ENCODE measurements at places on chromosomes 5 and 9. TPM values are rescaled to one million over a fixed set of nuclear protein-coding genes. Genes with fewer than 3 reads are reported as not detected.

DNA sequence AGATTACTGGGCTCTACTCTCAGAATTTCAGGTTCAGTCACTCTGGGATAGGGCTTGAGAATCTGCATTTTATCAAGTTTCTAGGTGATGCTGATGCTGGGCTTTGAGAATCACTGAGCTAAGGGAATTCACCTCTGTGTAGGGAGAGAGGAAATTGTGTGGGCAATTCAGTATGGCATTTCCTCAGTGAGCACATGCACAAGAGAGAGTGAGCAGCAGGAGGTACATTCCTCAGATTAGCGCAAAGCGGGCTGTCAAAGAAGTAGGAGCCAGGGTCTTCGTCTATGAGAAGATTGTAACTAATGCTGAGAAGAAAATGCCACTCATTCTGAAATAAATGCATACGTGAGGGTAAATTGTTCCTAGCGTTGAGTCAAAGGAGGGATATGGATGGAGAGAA, 175.9 kb downstream of the KIF4B start:
- DNase-seq = no peak

GRCh38 chr9:134556531-134557068, 85.0 kb upstream of the COL5A1 start:
- DNase-seq = peak; percentile 48

DNA sequence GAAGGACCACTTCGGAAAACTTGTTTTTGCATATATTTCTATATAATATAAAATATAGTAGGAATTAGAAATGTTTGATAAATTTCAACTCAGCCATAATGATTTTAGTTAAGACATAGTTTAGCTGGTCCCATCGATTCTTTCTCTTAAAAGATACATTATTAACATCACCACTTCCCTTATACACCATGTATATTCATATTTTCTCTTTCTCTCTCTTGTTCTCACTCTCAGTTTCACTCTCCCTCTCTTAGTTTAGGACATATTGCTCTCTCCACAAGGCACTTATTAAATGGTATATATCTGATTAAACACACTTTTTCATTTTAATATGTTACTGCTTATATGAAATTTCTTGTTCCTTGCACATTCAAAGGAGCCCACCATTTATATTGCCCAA, 90.1 kb upstream of the RASEF start:
- no peak for DNase-seq

- no peak for DNase-seq
Observed at GRCh38 chr5:616484-617039, 4.4 kb downstream of the CEP72 start.

- DNase-seq = peak; percentile 38
Observed at GRCh38 chr9:133733796-133734533, 4.2 kb downstream of the SARDH start.

DNA sequence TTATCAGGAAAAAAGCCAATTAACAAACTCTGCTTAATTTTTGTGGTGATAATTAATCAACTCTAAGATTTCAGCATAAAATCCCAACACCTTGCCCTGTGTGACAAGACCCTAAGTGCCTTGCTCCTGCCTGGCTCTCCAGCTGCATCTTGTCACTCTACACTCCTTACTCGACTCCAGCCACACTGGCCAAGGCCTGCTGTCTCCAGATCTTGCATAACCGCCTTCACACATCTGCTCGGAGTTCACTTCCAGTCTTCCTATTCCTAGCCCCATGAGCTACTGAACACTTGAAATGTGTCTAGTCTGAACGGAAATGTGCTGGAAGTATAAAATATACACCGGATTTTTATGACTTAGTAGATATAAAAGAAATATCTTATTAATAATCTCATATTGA, 259.6 kb downstream of the EPB41L4A start:
- peak; percentile 77 for DNase-seq

DNA sequence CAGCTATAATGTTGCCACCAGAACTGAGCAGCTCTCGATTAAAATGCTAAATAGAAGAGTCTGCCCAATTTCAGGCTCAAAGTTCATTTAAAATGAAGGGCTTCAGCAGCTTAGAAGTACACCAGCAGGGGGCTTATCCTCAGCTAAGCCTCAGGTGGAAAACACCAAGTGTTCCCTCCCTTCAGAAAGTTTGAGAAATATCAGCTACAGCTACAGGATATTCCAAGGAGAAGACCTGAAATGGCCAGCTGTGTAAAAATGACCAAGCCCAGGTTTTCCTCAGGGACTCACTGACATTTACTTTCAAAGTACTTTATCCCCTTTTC, 395.4 kb downstream of the DTWD2 start:
- DNase-seq = no peak

DNA sequence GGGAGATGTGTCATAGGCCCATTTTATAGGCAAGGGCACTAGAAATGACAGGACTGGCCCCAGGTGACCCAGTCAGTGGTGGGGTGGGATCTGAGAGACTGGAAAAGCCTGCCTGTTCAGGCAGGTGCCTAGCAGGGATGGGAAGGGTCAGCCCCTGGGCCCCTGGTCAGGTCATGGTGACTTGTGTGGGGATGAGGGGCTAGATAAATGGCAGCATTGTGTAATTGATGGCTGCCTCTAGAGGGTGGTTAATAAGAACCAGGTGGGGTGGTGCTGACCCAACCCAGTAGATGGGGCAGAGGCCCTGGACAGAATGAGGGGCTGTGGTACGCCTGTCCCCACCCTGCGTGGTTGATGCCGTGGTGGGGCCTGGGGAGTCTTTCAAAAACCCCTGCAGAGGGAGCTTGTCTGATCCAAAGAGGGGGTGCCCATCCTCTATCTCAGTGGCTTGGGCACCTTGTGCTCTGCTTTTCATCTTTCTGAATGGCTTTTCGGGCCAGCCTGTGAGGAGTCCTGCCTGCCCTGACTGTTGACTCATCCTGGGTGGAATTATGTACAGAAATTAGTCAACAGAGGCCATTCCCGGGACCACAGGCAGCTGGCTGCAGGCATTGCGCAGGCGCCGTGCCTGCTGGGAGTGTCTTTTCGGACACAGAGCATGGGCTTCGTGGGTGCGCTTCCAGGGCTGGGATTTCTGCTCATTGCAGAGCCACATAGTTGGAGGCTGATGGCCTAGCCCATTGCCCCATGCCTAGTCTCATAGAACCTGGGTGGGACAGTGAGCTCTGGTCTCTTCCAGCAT, 93.6 kb upstream of the PITX1 start:
- no peak for DNase-seq

- DNase-seq = peak; percentile 87
Observed at GRCh38 chr9:34654323-34655051, 2.5 kb downstream of the IL11RA start.

- DNase-seq = no peak
Observed at GRCh38 chr9:107989544-107989943, 500.0 kb upstream of the KLF4 start.

Gene ISCA1
- 72.5 TPM for total RNA-seq

Gene ARL10
- 5.5 TPM for total RNA-seq

DNA sequence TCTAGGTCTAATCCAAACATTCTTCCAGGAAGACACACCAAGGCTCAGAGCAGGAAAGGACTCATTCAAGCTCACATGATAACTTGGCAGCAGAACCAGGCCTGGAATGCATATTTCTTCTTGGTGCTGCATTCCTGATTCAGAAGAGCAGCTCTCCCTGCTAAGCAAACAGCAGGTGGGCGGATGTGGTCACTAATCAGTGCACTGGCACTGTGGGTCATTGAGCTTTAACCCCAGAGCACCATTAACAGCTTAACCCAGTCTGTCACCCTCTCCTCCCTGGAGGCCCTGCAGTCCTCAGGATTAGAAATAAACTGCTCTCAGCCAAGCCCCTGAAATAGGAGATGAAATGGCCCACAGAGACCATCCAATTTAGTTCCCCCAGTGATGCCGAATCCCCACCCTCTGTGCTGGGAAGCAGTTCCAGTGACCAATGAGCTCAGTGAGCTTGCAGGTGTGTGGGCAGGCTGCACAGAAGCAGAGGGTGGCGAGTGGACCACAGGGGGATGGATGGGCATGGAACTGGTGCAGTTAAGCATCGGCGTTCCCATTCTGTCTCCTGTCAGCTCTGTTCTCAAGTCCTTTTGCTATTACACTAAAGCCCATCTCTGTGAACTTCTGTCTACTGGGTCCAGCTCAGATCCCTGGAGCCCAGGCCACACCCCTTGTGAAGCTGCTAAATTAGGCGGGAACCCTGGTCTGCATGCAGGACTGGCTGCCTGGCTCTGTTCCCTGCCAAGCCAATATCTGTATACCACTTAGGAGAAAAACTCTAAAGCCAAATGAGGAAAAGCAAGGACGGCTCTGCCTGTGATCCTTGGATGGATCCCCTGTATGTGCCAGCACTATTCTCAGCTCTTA, 16.6 kb upstream of the MEGF9 start:
- DNase-seq = peak; percentile 73

- DNase-seq = no peak
Observed at GRCh38 chr5:77960863-77961396, 184.8 kb upstream of the TBCA start.

DNA sequence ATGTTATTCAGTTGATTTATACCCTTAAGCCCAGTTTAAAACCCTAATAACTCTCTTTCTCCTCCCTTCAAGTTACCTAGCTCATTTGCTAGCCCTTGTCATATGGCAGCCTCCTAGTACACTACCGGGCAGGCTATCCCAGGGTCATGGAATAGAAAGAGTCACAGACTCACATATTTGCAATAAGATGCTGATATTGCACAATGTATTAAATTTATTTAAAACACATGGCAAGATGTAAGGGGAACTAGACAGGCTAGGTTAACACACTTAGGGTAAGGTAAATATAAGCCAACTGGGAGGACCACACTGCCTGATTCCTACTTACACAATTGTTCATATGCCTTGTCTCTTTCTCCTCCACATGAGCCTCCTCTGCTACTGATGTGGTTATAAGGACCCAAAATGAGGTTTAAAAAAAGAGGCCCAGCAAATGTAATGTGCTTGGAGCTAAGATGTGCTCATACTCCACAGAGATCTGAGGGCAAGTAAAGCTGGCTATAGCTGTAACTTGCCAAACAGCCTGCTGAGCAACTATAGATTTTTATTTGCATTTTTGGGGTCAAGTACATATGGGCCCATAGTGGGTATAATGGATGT, 130.0 kb downstream of the ENC1 start:
- DNase-seq = no peak

Gene ACOT12
- not detected for total RNA-seq

- no peak for DNase-seq
Observed at GRCh38 chr9:130243882-130244170, 21.7 kb upstream of the HMCN2 start.

GRCh38 chr5:88694023-88694679, 188.8 kb downstream of the MEF2C start:
- DNase-seq = no peak

Gene PTGES
- total RNA-seq = 4.5 TPM

Gene TLX3
- not detected for total RNA-seq

GRCh38 chr9:73118898-73119554, 32.6 kb upstream of the ANXA1 start:
- DNase-seq = no peak

DNA sequence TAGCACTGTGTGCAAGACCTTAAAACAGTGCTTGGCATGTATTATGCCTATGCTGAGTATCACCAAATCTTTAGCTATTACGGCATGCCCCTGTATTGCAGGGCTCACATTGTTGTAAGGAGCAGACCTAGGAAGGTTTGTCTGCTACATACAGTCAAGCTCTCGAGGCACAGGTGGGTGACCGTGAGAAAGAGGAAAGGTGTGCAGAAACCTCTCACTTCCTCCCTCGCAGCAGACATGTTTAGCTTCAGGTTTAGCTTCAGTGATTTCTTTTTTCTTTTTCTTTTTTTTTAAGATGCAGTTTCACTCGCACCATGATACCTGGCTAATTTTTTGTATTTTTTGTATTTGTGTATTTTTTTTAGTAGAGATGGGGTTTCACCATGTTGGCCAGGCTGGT, 275.8 kb upstream of the RIOK2 start:
- DNase-seq = no peak

GRCh38 chr9:121349009-121349408, 21.0 kb downstream of the STOM start:
- no peak for DNase-seq

DNA sequence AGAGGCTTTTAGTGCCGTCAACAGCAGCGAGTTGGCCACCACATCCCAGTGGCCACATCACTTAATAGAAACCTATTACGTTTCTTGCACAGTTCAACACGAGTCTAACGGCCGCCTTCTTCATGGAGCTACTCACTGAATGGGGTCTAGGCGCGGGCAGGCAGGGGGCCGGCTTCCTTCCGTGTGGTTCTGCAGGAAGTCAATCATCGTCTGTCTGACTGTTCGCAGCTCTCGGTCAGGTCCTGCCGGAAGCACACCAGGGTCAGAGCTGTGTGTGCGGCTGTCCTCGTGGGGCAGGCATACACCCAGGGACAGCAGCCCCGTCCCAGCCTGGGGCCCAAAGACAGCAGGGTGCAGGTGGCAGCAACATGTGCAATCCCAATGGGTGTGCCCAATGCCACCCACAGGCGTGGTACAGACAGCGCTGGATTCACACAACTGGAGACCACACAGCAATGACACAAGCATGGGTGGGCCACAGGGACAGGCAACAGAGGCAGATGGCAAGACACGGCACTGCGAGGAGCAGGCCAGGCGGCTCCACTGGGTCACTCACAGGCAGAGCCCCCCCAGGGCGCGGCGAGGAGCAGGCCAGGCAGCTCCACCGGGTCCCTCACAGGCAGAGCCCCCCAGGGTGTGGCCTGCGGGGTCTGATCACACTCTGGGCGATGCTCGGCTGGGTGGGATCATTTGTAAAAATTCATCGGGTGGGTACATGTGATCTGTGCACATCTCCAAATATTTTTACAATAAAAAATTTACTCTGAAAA, 19.1 kb upstream of the LHX3 start:
- DNase-seq = no peak

Gene PTPRD
- total RNA-seq = 7.8 TPM

DNA sequence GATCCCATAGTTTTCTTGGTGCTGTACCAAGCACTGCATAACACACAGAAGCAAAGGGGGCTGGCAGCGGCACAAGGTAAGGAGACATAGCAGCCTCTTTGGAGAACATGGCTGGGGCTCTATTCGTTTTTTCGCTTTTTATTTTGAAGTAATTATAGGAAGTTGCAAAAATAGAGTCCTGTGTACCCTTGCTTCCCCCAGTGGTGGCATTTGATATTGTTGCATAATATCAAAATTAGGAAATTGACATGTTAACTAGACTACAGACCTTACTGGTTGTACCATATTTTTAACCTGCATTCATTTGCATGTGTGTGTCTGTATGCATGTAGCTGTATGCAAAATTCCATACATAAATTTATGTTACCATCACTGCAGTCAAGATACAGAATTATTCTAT, 6.6 kb upstream of the UBQLN1 start:
- DNase-seq = no peak

DNA sequence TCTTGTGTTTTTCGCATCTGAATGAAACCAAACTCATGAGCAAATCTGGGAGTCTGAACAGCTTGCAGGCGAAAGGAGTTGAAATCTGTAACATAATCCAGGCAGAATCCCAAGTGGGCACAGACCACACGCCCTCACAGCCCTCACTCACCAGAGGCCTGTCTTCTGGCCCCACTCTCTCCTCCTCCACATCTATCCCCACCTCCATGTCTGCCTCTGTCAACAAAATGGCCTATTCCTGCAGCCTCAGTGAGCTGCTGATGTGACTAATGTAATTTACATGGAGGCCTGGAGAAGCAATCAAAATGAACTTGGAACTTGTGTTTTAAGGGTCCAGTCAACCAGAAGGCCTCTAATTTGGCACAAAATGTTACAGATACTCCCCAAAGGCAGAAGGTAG, 136.6 kb downstream of the GNA14 start:
- DNase-seq = no peak

Gene OR1J2
- total RNA-seq = not detected

GRCh38 chr9:98573749-98574278, 134.9 kb downstream of the GABBR2 start:
- no peak for DNase-seq
